Progenitor cell of endocrine pancreas (in vitro differentiated cells): ENCODE measurements at places on chromosomes 12 and 14. TPM values are rescaled to one million over a fixed set of nuclear protein-coding genes. Genes with fewer than 3 reads are reported as not detected.

DNA sequence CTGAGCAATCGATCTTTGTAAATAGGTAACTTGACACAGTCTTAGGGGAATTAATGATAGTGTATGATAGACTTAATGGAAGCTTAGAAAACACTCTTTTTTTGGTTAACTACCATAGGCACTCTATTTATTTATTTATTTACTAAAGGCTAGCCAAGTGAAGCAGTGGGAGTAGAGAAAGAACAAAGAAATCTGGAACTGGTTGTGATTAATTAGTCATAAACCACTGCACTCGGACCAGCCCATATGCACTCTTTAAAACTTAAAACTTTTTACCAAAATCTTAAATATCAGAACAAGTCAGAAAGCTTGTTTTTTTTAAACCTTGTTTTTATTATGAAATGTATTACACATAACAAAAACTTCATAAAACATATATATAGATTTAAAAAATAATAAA lies 49.5 kb upstream of the SRP54 start:
- no peak for DNase-seq

DNA sequence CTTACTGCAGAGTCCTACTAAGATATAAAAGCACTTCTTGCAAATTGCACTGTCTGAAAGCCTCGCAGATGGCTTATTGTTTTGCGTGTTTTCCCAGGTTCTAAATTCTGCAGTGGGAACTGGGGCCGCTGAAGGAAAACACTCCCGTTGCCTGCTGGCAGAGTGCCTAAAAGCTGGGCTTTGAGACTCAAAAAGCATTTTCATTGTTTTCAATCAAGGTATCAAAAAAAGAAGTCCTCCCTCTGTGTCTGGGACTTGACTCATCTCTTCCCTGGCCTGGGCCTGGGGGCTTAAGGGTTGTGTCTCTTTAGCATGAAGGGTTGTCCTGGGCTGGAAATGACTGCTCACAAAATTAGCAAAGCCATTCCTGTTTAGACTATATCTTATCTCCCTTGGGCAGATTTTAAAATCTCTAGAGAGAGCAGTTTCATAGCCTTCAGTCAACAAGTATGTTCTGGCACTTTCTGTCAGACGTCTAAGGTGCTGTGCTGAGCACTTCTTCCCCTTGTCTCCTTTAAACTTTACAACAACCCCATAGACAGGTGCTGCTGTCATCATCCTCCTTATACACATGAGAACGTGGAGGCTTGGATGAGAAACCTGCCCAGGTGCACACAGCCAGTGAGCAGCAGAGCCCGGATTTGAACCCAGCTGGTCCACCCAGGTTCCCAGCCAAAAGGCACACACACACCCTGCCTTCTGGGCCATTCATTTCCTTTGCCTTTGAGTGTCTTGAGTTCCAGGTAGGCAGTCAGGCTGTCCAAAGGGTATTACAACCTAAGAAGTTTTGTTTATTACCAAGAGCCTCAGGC lies 31.1 kb downstream of the ELK3 start:
- DNase-seq, result no peak

GRCh38 chr14:73742520-73743238 lies 28.5 kb upstream of the PNMA1 start:
- DNase-seq, result no peak

GRCh38 chr12:103728323-103728722 lies 112.7 kb downstream of the NT5DC3 start:
- DNase-seq, result no peak

SVOP gene
- 1.7 and 2.1 TPM in 2 replicates for total RNA-seq
